Mesendoderm (in vitro differentiated cells): ENCODE measurements at places on chromosomes 2 and 18.

DNA sequence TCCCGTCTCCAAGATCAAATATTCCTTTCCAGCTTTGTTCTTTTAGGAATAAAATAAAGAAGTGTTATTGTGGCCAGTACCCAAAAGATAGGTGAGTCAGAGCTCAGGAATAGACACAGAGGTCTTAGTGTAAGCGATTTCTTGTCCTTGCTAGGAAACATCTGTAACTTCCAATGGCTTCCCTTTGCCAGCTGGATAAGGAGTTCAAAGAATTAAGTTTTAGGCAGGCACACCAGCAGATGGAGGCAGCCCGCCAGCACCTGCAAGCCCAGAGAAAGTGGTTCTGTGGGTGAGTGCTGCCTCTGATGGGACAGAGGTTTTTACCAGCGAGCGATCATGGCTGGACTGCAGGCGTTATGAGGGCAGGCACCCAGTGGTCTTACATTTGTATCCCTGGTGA is 125.4 kb downstream of the MGAT5 start:
- DNase-seq, result no peak
- no peak overlapping the region for H3K27ac ChIP-seq
- no peaks in the 10 kb centered on the region for H3K27me3 ChIP-seq
- H3K36me3 ChIP-seq, result no peaks in the 10 kb centered on the region

DNA sequence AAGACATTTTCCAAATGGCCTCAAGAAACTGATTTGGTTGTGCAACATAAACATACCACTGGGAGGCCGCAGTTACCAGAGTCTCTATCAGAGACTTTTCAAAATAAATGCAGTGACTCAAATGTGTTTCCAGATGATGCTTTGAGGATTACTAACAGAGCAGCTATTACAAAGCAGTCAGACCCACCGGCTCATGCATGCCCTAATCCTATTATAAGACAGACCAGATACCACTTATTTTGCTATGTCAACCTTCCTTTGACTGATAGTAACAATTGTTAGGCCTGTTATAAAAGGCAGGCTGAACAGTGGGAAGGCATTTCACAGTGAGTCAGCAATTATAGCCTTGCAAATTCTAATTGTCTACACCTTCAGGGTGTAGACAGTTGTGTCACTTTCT is 217.7 kb downstream of the LRRTM1 start:
- H3K27me3 ChIP-seq, result no peaks in the 10 kb centered on the region
- H3K27ac ChIP-seq, result no peak overlapping the region
- no peaks in the 10 kb centered on the region for H3K36me3 ChIP-seq

DNA sequence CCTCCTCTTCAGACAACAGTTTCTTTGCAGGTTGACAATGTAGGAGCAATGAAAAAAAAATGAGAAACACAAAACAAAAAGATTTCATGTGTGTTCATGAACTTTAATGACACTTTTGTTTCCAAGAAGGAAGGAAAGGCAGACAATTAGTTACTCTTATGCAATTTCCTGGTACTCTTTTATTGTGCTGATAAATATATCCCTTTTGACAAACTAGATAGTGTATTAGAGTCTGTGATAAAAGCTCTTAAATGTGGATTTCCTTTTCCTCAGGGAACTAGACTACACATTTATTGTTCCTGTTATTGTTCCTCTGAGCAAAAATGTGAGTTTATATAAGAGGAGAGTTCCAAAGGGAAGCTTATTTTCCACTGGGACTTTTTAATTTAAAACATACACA is 188.7 kb upstream of the NRXN1 start:
- H3K36me3 ChIP-seq, result no peaks in the 10 kb centered on the region
- DNase-seq, result no peak
- H3K27ac ChIP-seq, result no peak overlapping the region
- no peaks in the 10 kb centered on the region for H3K4me1 ChIP-seq

DNA sequence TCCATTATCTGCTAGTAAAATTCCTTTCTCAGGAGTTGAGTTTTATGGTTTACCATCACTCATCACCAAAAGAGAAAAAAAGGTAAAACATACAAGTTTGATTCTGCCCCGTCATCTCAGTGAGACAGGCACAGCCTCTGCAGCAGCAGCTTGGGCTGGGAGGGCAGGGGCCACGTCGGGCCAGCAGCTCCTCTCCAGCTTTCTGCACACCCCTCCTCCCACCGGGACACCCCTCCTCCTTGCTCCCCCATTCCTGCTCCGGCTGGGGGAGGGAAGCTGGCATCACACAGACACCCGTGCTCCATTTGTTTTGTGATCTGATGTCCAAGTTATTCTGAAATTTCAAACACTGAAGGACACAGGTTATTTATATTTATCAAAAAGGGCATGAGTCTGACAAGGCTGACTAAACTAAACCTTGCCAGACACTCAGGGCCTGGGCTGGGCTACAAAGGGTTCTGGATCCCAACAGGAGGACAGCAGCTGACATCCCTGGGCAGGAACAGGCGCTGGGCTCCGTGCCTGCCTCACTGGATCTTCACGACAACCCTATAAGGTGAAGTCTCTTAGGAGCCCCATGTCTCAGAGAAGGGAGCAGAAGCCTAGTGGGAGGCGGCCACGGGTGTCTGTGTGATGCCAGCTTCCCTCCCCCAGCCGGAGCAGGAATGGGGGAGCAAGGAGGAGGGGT is 71.4 kb downstream of the HDAC4 start:
- no peak overlapping the region for H3K27ac ChIP-seq
- H3K36me3 ChIP-seq, result no peaks in the 10 kb centered on the region
- no peak overlapping the region for H3K4me3 ChIP-seq
- no peaks in the 10 kb centered on the region for H3K27me3 ChIP-seq
